ENCODE measurements at places on chromosomes 7 and 10.

GRCh38 chr10:52609626-52610240, 162.9 kb downstream of the MBL2 start:
- no peak for DNase-seq

DNA sequence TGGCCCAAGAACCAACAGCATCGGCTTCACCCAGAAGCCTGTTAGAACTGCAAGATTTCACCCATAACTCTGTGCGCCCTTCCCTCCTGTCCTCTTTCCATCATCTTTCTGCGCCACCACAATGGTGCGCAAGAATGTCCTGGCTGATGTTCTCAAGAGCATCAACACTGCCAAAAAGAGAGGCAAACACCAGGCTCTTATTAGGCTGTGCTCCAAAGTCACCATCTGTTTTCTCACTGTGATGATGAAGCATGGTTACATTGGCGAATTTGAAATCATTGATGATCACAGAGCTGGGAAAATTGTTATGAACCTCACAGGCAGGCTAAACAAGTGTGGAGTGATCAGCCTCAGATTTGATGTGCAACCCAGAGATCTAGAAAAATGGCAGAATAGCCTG, 115.2 kb upstream of the FGFR2 start:
- DNase-seq, result no peak

DNA sequence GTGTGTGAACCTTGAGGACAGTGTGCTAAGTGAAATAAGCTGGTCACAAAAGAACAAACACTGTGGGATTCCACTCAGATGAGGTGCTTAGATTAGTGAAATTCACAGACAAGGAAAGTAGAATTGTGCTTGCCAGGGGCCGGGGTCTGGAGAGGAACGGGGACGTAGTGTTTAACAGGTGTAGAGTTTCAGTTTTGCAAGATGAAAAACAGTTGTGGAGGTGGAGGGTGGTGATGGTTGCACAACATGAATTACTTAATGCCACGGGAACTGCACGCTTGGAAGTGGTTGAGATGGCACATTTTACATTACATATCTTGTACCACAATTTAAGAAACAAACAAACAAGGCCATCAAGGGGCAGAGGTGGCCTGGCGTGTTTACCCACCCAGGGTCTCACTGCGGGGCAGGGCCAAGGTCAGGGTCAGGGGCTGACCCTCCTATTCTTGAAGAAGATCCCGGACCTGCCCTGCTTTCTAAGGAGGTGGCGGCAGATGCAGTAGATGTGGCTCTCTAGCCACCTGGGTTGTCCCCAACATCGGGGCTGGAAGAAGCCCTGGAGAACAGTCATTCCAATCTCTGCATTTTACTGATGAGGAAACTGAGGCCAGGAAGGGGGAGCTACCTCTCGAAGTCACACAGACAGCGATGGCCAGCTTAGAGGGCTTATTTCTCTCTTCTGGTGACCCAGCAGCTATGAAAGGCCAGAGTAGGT, 91.5 kb upstream of the LRRC4 start:
- no peak for DNase-seq

- no peak for DNase-seq
Measured at GRCh38 chr10:16689227-16689626, 128.0 kb downstream of the RSU1 start.

- no peak for DNase-seq
Measured at GRCh38 chr7:115748123-115748738, 282.3 kb downstream of the TFEC start.
